WTC11 (cell line): ENCODE measurements at places on chromosomes 3 and 15.

- peak; percentile 96 for DNase-seq
These were observed 24.4 kb upstream of the TXNRD3 start for GRCh38 chr3:126679318-126679751.

DNA sequence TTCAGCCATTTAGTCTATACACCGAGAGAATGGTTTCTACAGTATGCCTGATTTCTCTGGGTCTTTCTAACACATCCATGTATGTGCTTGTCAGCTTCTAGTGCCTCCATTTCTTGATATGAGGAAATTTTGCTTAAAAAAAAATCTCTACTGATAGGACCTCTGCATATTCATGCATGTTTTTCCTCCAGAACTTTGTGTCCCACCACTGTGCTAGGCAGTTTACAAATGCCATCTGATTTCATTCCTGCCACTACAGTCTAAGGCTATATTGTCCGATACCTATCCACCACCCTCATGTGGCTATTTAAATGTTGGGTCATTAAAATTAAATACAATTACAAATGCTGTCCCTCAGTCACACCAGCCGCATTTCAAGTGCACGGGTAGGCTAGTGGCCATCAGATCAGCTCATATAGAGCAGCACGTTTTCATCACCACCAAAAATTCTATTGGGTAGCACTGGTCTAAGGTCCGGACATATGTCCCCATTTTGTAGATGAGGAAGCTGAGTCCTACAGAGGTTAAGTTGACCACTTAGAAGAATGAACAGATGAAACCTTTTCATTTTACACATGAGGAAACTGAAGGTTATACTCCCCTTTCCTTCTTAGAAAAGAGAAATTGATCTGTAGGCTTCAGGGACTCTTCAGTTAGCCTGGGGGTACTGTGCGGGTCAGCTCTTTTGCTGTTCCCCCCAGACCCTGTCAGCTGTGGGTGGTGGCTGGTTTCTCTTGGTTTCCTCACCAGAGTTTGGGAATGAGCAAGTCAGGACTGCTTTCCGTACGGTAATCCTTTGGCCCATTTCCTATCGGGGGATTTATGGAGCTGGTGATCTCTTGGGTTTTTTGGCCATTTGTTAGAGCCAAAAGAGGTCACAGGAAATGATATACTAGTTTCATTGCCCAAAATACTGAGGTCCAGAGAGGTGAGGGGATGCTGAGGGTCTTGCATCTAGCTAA lies 56.5 kb downstream of the SMAD3 start:
- DNase-seq: no peak

GRCh38 chr3:45182915-45183871 lies 37.0 kb upstream of the CDCP1 start:
- peak; percentile 19 for DNase-seq

DNA sequence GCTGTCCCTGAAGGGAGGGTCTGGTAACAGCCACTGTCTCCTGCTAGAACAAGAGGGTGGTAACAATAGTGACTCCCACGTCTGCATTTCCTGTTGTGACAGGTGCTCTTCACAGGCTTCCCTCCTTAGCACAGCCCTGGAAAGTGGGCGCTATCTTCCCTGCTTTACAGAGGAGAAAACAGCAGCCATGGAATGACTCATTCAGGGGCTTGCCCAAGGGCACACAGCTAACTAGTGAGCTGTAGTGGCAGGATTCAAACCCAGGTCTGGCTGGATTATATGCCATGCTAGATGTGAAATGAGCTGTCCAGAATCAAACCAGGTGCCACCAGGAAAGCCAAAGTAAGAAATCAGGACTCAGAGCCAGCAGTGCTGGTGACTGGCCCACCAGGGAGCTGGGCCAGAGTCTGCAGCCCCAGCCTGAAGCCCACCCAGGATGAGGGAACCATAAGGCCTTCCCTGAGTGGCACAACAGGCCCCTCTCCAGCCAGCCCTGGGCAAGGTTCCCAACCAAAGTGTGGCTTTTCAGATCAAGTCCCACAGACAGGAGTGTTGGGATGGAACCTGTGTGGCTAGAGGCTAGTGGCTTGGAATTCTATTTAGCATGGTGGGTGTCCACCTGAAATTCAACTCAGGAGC lies 102.4 kb downstream of the ETFA start:
- no peak for DNase-seq

GRCh38 chr3:94071713-94072284 lies 8.9 kb downstream of the NSUN3 start:
- DNase-seq: no peak

- DNase-seq: no peak
These were observed 614 bp downstream of the CHCHD6 start for GRCh38 chr3:126704494-126705214.

- DNase-seq: no peak
These were observed 665 bp downstream of the TM4SF18 start for GRCh38 chr3:149332771-149333170.

DNA sequence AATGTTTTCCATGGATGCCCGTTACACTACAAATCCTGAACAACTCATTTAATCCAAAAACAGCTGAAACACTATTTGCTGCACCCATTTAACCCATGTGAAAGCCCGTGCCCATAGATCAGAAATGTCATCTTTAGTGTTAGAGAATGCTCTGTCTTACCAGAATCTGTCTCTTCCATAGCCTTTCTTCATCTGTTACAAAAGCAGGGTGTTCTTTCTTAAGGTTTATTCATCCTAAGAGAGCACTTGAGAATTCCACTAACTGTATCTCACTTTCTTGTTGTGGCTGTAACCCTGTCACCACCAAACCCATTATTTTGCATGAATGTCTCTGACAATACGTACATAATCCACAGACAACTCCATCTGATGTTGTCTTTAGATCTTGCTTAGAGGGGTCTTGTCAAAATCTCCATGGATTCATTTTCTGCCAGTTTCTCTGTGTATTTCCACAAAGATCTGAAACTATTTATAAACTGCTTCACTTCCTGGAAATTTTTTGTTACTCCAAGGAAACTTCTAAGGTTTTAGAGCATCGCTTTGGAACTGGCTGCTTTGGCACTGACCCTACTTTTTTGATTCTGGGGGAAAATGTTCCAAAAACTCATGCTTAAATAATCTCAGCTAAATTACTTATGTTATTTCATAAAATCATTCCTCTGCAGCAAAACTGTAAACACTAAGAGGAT lies 167.8 kb upstream of the CCDC54 start:
- no peak for DNase-seq

- DNase-seq: no peak
These were observed 59.2 kb downstream of the CHRD start for GRCh38 chr3:184439096-184439495.

DNA sequence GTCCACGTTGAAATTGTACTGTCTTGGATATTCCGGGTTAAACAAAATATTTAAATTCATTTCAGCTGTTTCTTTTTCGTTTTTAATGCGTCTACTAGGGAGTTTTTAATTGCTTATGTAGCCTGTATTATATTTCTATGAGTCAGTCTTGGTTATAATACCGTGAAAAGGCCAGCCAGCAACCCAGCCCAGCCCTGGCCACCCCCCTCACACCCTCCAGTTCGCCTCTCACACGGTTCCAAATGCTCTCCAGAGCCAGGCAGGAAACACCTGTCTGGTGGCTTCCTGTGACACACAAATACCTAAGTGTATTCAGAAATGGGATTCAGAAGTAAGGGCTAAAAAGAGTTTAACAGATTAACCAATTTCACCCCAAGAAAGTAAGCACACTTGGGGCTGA lies 4.4 kb downstream of the SH3BP5 start:
- DNase-seq: no peak

DNA sequence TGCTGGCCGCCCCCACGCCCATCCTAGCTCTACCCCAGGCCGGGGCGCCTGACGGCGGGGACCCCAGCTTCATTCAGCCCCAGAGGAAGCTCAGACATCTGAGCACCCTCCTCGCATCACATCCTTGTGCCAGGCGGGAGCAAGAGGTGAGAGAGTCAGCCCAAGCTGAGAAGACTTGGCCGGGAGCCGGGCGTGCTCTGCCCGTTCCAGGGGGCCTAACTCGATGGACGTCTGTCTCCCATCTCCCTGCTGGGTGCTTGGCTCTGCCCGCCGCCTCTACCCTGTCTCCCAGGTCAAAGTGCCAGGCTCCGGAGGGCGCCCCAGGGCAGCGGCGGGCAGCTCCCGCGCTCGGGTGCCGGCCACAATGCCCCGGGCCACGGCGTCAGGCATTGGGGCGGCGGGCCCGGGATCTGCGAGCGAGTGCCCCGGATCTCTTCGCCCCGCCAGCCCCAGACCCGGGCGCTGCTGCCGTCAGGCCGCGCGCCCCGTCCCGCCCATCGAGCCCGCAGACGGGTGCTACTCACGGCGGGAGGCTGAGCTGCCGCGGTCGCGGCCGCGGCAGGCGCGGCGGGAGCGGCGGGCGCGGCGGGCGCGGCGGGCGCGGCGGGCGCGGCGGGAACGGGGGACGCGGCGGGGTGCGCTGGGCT lies 388 bp downstream of the DAPK2 start:
- no peak for DNase-seq

DNA sequence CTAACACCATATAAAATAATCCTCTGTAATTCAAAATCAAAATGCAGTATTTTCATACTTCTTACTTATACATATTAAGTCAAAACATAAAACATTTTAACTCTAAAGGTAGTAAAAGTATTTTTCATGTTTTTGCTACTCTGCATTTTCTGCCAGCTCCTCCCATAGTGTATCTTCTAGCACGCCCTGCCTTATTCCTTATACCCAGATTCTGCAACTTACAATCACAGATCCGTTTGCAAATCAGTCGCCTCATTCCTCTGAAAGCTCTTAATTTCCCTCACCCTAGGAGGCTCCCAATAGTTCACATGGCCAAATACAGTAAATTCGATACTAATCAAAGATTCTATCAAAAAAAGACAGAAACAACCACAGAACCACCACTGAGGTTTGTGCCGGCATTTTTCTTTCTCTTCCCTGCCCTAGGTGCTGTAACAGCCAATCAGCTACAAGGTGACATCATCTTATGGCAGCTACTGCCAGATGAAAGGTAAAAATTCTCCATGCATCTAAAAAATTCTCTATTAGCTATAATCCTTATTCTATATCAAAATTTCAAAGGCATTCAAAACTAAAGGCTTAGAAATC lies 72.9 kb downstream of the CLASP2 start:
- DNase-seq: no peak

- DNase-seq: no peak
These were observed 251.0 kb downstream of the FAM43A start for GRCh38 chr3:194936659-194937058.

DNA sequence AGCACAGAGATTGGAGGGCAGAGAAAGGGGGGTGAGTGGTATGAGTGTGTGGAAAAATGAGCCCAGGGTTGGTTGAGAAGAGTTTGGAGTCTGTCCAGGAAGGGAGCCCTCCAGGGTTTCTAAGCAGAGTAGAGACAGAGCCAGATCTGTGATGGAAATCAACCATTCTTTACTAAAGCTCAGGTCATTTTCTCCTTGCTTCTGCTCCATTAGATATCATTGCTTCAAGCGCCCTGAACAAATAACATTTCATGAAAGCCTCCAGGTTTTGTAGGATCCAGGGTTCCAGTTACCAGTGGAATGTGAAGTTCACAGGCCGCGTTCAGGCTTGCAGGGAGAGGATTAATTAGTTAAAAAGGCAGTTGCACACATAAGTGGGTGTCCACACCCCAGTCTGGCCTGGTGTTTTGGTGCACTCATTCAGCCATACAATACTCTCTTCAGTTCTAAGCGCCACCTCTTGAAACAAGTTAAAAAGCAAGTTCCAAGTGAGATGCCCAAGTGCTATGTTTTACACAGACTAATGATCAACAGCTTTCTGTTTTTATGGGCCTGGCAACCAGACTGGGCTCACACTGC lies 16.4 kb upstream of the BOC start:
- DNase-seq: no peak

- DNase-seq: no peak
These were observed 207.6 kb downstream of the CHST2 start for GRCh38 chr3:143326983-143327778.

DNA sequence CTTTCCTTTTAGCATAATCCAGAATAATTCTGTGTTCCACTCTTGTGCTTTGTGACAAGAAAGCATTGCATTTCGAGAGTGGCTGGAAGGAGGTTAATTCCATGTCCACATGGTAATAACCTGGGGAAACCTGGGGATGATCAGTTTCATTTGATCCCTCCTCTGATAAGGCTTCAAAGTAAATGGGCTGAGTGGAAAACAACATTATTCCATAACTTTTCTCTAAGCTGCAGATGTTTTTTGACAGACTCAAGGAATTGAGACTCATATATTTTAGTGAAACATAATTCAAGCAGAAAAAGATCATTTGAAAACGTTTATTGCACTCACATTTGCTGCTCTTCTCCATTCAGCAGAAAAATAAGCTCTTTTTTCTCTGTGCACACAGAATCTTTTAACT lies 44.6 kb downstream of the ROBO2 start:
- no peak for DNase-seq

DNA sequence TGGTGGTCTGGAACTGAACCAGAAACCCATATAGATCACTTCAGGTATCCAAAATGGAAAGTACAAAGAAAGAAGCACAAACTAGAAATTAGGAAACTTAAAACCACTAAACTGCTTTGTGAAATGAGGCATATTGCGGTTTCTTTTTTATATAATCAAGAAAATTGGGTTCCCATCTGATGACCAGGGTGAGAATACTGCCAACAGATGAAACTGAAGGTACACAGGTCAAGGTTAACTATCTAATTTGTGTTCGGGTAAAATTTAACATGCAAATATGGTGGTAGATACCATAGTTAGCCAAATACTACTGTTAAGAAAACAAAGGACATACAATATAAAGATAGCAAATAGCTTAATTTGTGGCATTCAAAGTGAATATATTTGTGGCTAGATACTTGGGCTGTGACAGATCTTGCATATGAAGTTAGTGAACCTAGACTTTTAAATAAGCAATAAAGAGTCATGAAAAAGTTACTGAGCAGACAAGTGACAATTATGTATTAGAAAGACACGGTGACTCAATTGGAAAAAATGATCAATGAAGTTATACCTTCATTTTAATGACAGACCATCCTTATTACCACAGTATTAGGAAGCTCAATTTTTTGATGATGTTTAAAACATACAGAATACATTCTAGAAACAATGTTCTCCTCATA lies 127.4 kb downstream of the NR2E3 start:
- DNase-seq: no peak

DNA sequence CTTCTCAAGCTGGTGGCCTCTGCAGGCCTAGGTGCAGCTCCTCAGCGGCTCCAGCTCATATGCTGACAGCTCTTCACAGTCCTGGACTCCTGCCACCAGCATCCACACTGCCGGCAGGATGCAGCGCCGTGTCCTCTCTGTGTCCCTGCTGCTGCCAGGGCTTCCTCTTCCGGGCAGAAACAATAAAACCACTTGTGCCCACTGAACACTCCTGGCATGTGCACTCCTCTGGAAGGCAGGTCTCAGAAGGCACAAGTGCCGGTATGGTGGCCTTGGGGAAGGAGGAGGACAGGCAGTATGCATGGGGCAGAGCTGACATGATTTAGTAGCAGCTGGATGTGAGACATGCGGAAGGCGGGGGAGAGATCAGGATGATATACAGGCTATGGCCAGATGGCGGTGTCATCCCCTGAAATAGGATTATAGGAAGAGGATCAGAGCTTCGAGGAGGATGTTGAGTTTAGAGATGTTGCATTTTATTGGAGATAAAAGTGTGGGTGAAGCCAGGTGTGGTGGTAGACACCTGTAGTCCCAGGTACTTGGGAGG lies 7.5 kb upstream of the MAN2A2 start:
- DNase-seq: no peak

- DNase-seq: no peak
These were observed 209.8 kb downstream of the GAP43 start for GRCh38 chr3:115833074-115833473.

- DNase-seq: peak; percentile 62
These were observed 1.3 kb upstream of the UNC13C start for GRCh38 chr15:53976844-53977392.
